ENCODE measurements at places on chromosomes 13 and 19.

- no peak for DNase-seq
These were observed at the start of gene TINCR for GRCh38 chr19:5567360-5567969. TINCR (minus strand) TSS chr19:5567953.

GRCh38 chr13:111275382-111275781 lies 45.1 kb upstream of the TEX29 start:
- no peak for DNase-seq

- no peak for DNase-seq
These were observed 16.8 kb upstream of the COMP start for GRCh38 chr19:18807861-18808331.

GRCh38 chr19:10617409-10618121 lies 7.8 kb upstream of the SLC44A2 start:
- DNase-seq: no peak

DNA sequence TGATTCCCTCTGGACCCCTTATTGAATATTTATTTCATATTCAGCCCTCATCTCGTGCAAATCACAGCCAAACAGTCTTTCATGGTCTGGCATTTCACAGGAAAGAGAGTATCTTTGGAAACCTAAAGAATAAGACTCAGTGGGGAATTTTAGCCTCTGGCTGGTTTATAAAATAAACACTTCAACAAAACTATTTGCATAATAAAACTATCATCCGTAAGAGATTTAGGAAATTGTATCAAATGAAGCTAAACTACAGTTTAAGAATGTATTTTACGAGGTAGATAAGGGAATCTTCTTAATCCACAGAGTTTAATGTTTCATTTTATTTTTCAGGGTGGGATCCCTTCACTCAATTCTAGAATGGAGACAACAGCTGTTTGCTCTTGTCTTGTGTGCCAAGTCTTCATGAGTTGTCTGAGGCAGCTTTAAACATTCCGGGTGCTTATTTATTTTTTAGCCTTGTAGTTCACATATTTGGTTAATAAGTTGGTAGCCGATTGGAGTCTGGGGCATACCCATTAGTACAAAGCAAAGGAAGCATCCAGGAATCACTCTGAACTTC lies 634.4 kb upstream of the KLF12 start:
- DNase-seq: no peak
